ACHN (cell line): ENCODE measurements at places on chromosomes 7 and 10.

- DNase-seq: no peak
Observed at GRCh38 chr10:91034494-91035159, 113.7 kb upstream of the ANKRD1 start.

DNA sequence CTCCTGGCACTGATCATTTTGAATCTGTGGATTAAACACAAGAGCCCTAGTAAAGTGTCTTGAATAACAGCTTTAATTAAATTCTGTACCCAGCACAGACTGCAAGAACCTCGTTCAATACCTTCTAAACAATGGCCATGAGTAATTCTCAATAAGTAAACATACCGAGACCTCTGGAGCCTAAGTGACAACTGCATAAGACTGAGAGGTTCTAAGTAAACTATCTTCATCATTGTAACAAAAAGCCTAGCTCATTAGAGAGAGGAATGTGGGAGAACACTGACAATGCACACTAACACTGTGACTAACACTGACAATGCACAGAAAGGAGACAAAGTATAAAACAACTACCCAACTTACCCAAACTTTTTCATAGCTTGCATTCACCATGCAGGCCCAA, 117.4 kb downstream of the ELAPOR2 start:
- no peak for DNase-seq

- DNase-seq: peak; percentile 90
Observed at GRCh38 chr10:122126763-122127659, 138.0 kb downstream of the TACC2 start.

GRCh38 chr10:16814012-16814411, 3.2 kb downstream of the RSU1 start:
- no peak for DNase-seq

- DNase-seq: no peak
Observed at GRCh38 chr10:74921744-74922143, 95.3 kb downstream of the KAT6B start.

- DNase-seq: no peak
Observed at GRCh38 chr7:27464970-27465369, 197.7 kb downstream of the HIBADH start.

GRCh38 chr7:38801786-38802185, 107.2 kb downstream of the VPS41 start:
- no peak for DNase-seq

- DNase-seq: no peak
Observed at GRCh38 chr7:84073186-84073875, 121.3 kb downstream of the SEMA3A start.

GRCh38 chr7:116786791-116787443, 75.5 kb upstream of the CAPZA2 start:
- peak; percentile 61 for DNase-seq

DNA sequence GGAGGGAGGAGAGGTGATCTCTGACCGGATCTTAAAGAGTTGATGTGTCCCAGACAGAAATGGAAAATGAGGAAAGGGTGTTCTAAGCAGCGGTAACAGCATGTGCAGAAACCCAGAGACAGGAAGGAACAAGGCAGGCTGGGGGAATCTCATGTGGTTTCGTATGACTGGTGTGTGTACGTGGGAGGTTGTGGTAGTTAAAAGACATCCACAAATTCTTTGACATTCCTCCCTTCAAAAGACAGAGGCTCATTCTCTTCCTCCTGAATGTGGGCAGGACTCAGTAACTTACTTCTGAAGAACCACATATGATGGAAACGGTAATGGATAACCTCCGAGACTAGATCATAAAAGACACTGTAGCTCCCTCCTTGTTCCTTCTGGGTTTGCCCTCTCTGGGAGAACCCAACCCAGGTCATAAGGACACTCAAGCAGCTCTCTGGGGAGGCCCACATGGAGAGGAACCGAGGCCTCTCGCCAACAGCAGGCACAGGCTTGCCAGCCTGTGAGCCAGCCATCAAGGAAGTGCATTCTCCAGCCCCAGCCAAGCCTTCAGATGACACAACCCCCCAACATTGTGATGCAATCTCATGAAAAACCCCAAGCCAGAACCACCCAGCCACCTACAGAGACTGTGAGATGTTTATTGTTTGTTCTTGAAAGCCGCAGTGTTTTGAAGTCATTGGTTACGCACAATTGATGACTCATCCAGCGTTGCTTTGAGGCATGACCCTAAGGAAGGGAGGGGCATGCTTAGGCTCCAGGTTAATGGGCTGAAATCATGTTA, 116.0 kb downstream of the SLIT1 start:
- no peak for DNase-seq

GRCh38 chr7:22586101-22586785, 86.3 kb upstream of the STEAP1B start:
- DNase-seq: no peak

DNA sequence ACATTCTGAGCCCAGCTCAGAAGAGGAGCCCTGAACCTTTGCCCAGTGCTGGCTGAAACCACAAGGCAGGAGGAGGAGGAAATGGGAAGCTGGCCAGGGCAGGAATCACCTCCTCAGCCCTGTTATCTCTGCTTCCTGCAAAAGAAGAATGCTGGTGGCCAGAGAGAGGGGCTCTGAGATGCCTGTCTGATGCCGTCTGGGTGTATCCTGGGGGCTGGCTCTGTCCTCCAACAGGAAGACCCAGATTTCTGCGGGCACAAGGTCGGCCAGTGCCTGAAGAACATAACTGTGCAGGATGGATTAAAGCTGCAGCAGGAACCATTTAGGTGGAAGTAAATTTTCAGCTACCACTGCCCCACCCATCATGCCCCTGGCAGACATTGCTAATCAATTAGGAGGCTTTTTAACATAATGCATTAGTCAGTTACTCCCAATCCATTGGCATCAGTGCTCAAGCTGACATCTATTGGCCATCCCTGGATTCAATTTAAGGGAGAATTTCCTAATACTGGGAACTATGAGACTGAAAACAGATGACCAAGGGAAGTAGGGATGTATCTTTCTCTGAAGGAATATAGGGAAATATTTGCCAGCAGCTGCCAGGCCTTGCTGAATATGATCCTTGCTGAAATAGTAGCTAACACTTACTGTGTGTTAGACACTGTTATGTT, 67.7 kb downstream of the COL13A1 start:
- DNase-seq: peak; percentile 28

DNA sequence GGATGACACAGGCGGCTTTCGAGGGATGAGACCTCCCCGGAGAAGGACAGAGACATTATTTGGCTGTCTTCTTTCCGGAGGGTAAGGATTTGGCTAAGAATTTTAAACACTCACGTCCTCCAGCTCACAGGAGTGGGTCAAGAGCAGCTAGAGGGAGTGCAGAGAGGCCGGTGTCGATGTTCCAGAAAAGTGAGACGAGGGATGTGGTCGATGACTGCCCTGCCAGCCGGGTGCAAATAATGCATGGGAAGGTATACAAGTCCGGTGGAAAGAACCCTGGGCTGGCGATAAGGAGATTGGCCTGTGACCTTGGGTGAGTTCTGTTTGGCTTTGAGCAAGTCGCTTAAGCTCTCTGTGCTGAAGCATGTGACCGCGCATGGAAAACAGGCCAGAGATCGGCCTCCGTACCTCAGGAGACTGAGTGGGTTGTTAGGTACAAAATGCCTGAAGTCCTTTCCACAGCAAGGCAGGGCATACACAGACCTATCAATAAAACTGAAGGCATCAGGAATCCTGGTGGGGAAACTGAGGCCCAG, 149.1 kb downstream of the UBE2H start:
- no peak for DNase-seq

DNA sequence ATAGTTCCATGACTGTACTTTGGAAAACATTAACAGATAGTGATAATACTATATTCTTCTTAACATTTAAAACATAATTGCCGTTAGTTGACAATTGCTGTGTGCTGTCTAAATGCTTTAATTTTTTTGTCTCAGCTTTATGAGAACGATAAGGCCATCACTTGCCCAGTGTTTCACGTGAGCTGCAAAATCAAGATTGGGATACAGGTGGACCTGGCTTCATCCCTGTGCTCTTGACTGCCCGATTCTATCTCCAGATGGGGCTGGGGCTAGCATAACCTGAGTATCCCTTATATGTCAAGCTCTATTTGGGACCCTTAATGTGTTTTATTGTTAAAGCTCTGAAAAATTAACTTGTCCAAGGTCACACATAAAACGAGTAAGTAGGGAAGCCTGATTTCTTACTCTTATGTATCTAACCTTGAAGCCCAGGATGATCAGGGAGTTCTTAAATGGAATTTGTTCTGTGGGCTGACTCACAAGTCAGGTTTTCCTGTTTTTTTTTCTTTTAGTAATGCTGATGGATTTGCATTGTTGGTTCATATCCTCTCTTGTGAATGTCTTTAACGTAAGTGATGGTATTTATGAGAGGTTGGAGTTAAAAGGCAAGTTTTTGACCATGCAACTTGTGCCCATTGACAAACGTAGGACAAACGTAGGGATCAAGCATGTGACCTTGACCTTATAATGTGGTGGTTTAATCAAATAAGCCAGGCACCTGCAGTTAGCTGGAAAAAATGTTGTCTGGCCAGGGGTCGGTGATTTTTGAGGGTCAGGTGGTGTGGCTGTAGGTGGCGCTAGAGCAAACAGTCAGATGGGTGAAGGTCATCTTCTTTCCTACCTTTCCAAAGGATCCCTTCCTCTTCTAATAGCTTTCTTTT, 3.6 kb downstream of the PRKAR2B start:
- DNase-seq: no peak

GRCh38 chr7:149860821-149861727, 12.7 kb upstream of the ATP6V0E2 start:
- DNase-seq: no peak

- no peak for DNase-seq
Observed at GRCh38 chr10:74887614-74888284, 61.3 kb downstream of the KAT6B start.

DNA sequence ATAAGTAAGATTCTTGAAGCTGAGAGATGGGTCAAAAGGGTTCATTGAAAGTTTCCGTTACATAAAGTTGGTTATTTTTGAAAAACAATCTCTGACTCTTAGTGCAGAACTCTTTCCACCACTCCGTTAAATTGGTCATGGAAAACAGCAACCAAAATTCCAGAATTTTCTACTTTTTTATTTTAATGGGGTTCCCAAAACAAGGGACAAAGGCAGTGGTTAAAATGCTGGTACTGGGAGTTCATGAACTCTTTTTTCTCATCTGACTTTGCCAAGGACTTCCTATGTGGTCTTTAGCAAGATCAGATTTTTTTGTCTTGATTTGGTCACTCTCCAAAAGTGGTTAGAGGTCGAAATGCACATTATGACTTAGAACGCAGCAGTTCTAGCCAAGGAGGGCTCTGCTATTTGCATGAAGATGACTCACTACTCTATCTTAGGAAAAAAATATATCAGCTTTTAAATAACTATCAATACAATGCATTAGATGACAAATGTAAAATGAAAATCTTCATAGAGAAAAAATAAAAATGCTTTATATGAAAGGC, 145.7 kb downstream of the REEP3 start:
- no peak for DNase-seq

DNA sequence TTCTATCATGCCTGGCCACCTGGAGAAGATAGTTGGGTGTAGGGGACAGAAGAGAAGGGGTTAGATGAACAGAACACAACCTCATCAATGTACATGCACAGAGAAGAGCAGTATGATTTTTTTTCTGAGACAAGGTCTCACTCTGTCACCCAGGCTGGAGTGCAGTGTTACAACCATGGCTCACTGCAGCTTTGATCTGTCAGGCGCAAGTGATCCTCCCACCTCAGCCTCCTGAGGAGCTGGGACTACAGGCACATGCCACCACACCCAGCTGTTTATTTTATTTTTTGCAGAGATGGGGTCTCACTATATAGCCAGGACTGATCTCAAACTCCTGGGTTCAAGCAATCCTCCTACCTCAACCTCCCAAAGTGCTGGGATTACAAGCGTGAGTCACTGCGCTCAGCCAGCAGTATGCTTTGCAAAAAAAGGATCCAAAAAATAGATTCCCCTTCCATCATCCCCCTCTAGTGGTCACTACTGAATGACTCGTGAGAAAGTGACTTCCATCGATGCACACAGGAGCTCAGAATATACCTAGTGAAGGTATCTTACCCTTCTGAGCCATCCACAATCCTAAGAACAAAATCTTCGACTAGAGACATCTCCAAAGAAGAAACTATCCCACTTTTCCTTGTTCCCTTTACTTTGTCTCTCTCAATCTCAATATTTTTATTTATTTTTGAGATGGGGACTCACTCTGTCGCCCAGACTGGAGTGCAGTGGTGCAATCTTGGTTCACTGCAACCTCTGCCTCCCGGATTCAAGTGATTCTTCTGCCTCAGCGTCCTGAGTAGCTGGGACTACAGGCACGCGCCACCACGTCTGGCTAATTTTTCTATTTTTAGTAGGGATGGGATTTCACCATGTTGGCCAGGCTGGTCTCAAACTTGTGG, 21.0 kb downstream of the ZCWPW1 start:
- DNase-seq: peak; percentile 87

DNA sequence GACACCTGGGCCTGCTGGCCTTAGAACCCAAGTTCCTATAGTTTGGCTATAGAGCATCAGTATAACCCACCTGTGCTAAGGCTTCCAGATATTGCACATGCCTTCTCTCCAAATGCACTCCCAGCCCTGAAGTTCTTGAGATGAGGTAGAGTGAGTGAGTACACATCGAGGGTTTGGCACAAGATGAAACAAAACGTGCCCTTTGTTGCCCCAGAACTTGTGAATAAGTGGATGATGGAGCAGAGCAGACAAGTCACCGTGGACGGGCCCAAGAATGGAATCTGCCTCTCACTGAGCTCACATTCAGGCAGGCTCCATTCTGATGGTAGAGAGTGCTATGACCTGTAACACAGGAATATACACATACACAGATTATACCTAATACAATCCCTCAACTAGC, 73.0 kb upstream of the STK17A start:
- no peak for DNase-seq

GRCh38 chr7:92714280-92714679, 122.1 kb downstream of the CDK6 start:
- DNase-seq: no peak

- no peak for DNase-seq
Observed at GRCh38 chr10:113057948-113058522, 108.0 kb downstream of the TCF7L2 start.

DNA sequence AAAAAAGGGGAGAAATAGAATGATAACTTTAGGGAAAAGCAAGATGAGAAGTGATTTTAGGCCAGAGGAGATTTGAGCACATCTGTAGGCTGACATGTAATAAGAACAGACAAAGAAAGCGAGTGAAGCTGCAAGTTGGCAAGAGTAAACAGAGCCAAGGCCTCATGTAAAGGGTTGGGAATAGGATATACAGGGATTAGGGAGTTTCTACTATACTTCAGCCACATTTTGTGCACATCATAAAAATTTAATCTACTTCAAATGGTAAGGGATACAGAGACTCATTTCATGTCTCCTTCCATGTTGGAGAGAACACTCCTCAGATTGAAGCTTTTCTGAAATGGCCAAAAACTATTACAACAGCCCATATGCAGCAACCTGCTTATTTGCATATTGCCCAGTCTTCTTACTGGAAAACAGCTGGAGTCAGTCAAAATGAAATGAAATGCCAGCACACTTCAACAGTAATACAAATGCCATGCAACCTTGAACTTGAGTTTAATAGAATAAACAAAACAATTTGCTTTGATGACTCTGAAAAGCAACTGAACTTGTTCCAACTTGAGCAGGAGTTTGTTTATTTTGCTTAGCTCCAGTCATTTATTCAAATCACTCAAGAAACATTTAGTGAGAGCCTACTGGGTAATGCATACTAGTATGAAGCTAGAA, 49.9 kb downstream of the NRCAM start:
- no peak for DNase-seq
